Thoracic aorta (tissue), 2 donors: ENCODE measurements at places on chromosomes 16 and 17.

GRCh38 chr17:604765-605164 is 109.9 kb downstream of the VPS53 start:
- DNase-seq, result no peak

DNA sequence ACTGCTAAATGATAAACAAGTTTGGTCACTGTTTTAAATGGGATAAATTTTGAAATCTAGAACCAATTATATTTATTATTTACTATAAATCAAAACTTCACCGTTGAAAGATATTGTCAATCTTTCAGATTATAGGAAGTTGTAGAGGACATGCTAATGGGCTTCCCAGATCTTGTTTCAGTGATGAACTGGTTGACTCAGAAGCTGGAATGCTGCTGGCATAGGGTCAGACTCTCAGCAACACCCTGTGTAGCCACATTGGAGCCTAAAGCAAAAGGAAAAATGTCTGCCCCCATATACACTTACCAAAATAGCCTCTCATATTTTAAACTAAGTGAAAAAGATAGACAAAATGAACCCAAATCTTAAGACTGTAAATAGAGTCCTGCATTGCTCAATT is 916.9 kb upstream of the SOX9 start:
- DNase-seq, result no peak

DNA sequence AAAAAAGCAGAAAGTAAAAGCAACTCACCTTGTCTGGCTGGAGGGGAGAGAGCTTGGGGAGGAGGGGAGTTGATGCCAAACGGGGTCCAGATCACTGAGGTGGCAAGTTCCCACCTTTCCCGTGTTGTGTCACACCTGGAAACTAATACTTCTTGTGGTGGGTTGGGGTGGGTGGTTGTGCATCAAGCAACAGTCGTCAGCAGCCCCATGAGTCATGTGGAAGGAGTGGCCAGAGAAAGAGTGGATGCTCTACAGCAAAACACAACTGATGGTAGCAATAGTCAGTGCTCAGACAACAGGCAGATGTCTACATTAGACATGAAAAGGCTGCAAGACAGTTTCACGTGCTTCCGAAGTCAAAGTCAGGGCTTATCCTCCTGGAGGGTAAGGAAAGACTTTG is 35.4 kb downstream of the ARSG start:
- no peak for DNase-seq

GRCh38 chr16:22192261-22193062 is 13.6 kb upstream of the EEF2K start:
- peak; percentile 22 for DNase-seq

DNA sequence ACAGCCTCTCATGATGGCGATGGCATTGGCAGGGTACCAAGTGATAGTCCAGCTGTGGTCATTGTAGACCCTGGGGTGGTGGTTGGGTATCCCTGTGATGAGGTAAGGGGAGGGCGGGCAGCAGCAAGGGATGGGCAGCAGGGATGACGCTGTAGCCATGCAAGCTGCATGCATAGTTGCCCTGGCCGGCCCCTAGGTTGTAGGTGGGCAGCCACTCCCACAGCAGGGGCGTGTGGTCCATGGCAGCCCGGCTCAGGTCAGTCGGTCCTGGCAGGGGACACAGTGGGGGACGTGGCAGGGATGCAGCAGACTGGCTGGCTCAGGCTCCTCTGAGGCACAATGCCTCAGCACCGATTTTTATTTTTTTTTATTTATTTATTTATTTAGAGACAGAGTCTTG is 8.7 kb downstream of the DRC3 start:
- no peak for DNase-seq

- DNase-seq, result no peak
Observed at GRCh38 chr16:24784121-24784520, 54.7 kb downstream of the TNRC6A start.
